ENCODE measurements at places on chromosomes 2 and 18.

DNA sequence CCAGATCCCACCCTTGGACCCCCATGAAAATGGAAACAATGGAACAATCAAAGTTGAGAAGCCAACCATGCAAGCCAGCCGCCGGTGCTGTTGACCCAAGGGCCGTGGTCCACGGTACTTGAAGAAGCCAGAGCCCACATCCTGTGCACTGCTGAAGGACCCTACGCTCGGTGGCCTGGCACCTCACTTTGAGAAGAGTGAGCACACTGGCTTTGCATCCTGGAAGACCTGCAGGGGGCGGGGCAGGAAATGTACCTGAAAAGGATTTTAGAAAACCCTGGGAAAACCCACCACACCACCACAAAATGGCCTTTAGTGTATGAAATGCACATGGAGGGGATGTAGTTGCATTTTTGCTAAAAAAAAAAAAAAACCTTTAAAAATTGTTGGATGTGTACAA lies 26.5 kb upstream of the TXNDC2 start:
- DNase-seq, result no peak

- no peak for DNase-seq
Observed at GRCh38 chr2:144708626-144709025, 188.7 kb upstream of the ZEB2 start.

DNA sequence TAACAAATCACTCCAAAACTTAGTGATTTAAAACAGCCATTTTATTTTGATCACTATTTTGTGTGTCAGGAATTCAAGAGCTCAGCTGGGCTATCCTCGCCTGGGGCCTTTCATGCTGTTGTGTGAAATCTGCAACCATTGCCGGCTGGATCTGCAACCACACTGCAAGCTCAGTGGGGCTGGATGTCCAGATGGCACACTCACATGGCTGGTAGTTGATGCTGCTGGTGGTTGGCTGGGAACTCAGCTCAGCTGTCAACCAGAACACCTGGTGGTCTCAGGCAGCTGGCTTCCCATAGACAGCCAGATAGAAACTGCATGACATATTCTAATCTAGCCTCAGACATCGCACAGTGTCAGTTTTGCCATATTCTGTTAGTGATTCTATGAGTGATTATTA lies 30.6 kb upstream of the AP1S3 start:
- DNase-seq, result no peak

GRCh38 chr2:82027921-82028615 lies 1723.5 kb upstream of the LRRTM1 start:
- no peak for DNase-seq

- DNase-seq, result no peak
Observed at GRCh38 chr2:223735659-223736244, 101.6 kb downstream of the AP1S3 start.

DNA sequence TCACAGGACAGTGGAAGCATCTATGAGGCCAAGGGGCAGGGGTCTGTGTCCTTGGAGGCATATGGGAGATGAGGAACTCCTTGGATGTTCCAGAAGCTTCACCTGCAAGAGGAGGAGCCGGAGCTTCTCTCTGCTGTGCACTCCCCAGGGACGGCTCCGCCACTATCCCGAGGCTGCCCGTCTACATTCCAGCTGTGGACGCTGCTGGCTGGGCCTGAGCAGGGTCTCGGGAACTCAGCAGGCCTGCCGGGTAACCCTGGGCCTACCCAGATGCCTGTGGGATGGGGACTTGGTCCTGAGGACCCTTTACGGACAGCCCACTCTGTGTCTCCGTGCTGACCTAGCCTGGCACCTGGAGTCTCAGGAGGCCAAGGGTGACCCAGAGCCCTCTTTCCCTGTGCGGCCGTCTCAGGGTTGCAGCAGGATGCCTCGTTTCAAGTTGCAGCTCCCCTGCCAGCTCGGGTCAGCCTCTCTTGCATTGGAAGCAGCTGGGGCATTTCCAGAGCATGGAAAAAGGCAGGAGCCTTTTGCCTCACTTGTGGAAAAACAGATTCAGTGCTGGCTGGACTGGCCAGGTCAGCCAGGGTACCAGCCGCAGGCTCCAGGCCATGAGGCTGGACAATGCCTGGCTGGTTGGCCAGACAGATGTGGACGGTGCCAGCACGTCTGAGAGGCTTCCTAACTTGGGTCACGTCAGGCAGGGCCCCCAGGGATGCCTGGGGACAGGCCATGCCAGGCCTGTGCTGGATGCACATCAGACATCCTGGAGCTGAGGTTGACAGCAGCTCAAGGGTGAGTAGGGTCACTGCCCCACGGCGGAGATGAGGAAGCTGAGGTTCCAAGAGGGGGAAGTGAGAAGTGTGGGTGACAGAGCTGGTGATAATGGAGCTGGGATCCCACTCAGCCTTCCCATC lies 41.5 kb downstream of the SCTR start:
- no peak for DNase-seq
